ENCODE measurements at places on chromosomes 2 and 18.
A peak's percentile ranks its signal among the peaks of the same experiment; 100 is the strongest.

DNA sequence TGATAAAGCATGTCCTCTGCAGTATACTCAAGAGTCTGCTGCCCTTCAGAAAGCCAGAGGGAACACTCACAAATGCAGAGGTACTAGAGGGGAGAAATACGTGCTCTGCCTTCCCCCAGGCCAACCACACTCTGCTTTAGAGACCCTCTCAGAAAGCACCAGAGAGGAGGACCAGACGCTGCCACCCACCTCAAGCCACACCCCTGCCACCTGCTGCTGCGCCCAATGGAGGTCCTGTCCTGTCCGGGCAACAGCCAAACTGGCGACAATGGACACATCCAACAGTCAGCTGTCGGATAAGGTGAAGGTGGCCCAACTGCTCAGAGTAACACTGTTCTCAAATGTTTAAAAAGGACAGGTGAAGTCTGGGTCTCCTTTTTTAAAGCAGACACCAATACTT, 44.6 kb downstream of the FAM168B start:
- DNase-seq, result no peak

GRCh38 chr18:4333043-4333442, 122.1 kb downstream of the DLGAP1 start:
- DNase-seq, result no peak

GRCh38 chr18:79935098-79935480, 16.4 kb downstream of the SLC66A2 start:
- DNase-seq, result peak; percentile 9

DNA sequence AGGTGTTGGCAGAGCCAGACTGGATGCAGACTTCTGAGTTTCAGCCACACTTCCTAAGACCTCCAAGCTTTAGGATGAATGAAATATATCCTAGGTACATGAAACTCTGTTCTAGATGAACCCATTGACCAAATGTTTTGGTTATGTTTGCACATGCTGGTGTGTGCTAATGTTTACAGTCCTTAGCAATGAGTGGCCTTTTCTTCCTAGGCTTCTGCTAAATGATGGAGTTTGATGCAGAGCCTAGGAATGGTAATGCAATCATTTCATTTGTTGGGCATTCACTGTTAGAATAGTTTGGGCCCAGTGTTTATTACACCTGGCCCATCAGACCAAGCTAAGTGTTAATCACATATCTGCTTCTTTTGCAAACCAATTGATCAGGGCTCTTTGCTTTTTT, 464.7 kb downstream of the MEIS1 start:
- no peak for DNase-seq
